ENCODE measurements at places on chromosomes 7 and 10.
A peak's percentile ranks its signal among the peaks of the same experiment; 100 is the strongest.

DNA sequence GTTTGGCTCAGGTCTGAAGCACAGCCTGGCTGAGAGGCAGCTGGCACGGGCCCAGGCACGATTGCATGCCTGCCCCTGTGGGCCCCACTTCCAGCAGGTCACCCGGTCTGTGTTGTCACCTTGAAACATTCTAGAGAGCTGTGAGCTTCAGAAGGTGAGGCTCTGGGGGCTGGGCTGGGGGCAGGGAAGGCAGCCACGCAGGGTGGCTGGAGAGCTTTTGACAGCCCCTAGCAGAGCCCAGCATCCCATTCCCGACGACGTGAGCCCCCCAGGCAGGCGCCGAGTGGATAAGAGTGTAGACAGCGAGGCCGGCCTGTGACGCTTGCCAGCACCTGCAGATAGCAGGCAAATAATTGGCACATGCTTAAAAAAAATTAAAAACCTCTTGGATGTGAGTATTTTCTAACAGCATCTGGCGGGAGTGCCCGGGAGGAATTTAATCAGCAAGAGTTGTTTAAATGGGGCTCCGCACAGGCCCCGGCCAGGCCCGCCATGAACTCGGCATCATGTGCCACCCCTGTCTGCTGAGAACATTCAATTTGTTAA, 212.0 kb upstream of the TBX20 start:
- DNase-seq: no peak

GRCh38 chr10:98446151-98446660, 529 bp downstream of the HPS1 start:
- DNase-seq: peak; percentile 40

GRCh38 chr10:130512936-130513335, 376.7 kb downstream of the GLRX3 start:
- DNase-seq: no peak

DNA sequence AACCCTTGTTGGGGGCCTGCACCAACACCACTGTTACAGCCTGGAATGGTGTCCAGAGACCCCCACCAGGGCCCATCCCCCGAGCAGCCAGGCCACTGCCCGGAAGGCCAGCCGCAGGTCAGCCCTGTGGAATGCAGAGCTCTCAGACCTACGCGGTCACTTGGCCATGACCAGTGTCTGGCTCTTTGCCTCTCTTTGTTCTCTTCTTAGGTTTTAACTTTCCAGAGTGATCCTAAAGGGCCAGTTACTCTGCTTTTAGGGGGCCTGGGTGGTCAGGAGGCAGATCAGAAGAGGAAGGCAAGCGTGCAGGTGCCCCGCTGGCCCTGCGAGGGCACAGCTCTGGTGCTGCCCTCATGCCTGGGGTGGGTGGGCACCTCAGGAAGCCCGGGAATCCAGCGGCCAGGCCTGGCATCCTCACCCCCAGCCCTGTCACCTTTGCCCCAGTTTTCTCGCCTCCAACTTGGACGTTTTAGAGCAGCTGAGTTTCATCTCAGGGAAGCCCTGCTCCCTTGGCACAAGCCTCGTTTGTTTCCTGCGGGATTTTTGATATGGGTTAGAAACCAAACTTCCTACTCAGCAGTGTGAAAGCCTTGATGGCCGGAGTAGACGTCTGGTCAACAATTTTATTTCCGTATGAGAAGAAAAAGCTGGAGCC, 62.5 kb upstream of the CHST15 start:
- DNase-seq: no peak

- no peak for DNase-seq
Measured at GRCh38 chr10:112807013-112807412, 143.0 kb upstream of the TCF7L2 start.
